ENCODE measurements at places on chromosomes 6 and 20. TPM values are rescaled to one million over a fixed set of nuclear protein-coding genes. Genes with fewer than 3 reads are reported as not detected.

The LZTS3 gene
- 13.6 TPM for total RNA-seq

The IMPG1 gene
- not detected for total RNA-seq

The MED20 gene
- total RNA-seq = 23.7 TPM

GRCh38 chr6:24053057-24053456, 73.0 kb upstream of the NRSN1 start:
- no peak for DNase-seq

The RAET1E gene
- total RNA-seq = 9.2 TPM

DNA sequence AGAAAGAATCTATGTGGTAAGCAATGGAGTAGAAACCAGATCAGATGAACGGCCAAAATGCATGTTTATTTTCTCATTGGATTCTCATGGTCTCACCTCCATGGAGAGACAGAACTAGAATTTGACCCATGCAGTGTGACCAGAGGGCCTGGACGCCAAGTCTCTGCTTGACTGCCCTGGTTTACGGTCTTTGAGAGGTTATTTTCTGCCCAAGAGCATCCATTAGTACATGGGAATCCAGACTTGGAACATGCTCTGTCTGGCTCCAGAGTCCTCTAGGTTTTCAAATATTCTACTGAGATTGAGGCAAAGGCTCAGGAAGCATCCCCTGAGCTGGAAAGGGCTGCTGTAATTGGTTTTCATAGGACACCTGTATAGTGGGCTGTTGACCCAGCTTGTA, 45.5 kb upstream of the UST start:
- no peak for DNase-seq

The SFT2D1 gene
- 41.5 TPM for total RNA-seq

DNA sequence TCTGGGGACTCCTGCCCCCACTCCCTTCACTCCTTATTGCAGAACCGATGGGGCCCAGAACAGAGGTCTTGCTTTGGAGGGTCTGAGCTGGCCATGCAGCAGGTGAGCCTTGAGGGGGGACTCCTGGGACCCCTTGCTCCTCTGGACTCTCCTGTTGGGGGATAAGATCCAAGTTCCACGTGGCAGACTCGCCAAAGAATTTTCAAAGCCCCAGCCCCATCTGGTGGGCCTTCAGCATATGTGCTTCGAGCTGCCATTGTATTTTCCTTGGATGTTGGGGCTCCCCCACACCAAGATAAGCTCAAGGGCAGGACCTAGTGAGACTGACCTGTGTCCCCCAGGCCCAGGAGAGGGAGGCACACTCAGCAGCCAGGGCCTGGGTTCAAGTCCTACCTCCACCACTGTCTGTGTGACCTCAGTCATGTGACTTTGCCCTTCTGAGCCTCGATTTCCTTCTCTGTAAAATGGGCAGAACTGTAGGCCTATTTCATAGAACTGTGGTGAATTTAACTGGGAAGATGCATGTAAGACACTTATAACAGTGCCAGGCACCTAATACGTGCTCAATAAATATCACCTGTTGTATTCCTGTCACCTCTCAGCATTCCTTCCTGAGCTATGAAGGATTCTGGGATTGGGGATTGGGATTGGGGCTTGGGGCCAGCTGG, 115.5 kb downstream of the VEGFA start:
- no peak for DNase-seq

GRCh38 chr6:107047807-107048206, 19.8 kb downstream of the MTRES1 start:
- DNase-seq = no peak

DNA sequence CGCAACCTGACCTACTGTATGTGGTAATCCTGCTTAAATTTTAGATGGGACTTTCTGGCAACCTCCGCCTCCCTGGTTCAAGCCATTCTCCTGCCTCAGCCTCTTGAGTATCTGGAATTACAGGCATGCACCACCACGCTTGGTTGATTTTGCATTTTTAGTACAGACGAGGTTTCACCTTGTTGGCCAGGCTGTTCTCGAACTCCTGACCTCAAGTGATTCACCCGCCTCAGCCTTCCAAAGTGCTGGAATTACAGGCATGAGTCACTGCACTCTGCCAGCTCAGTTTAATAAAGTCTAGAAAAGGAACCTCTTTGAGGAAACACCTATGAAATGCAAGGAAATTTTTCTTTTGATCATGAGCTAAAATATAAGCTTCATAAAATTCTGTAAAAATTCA, 9.0 kb upstream of the PLCB4 start:
- peak; percentile 33 for DNase-seq

The OPRM1 gene
- total RNA-seq = not detected

DNA sequence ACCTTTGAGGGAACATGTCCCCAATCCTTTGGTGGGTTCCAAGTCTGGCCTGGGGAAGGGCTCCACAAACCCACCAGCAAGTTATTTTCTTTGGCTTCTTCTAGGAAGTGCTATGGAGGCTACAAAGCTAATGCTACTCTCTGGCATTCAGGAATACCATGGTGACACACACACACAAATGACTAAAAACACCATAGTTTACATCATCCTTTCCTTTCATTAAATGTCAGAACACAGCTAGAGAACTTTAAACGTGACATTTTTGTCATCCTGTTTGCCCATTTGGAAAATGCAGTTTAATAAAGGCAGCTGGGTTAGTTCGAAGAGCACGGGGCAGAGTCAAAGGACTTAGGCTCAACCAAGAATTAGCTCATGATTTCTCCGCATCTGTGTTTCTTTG, 40.2 kb upstream of the PROKR2 start:
- DNase-seq = no peak

The ULBP1 gene
- total RNA-seq = 23.5 TPM

DNA sequence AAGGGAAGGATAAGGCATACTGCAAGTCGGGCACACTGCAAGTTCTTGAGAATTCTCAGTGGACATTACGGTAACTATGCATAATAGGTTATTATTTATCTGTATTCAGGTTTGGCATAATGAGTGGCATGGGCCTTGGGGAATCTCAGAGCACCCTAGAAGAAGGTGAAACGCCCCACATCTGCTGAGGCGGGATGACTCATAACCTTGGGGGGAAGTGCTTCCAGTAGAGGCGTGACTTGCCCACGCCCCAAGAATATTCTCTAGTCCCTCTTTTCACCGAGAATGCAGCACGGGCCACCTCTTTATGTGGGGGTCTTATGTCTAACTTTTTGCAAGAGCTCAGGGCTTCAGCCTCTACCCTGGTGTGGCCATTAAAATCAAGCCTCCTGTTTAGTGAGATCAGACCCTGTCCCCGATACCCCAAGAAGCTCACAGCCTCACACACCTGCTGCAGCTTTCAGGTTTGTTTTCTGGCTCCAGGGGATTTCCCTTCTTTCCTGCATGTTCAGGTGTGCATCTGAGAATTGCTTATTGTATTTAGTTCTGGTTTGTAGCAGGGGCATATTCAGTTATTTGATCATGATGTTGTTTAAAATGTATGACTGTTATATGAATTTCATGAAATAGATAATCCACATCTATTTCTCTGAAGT, 19.1 kb downstream of the ZFP64 start:
- DNase-seq = no peak

The SLC35F1 gene
- not detected for total RNA-seq

The ELOVL2 gene
- total RNA-seq = not detected

- peak; percentile 59 for DNase-seq
Measured at GRCh38 chr20:41047975-41048305, 19.3 kb downstream of the TOP1 start.

- no peak for DNase-seq
Measured at GRCh38 chr20:13402986-13403385, 181.9 kb downstream of the ISM1 start.

DNA sequence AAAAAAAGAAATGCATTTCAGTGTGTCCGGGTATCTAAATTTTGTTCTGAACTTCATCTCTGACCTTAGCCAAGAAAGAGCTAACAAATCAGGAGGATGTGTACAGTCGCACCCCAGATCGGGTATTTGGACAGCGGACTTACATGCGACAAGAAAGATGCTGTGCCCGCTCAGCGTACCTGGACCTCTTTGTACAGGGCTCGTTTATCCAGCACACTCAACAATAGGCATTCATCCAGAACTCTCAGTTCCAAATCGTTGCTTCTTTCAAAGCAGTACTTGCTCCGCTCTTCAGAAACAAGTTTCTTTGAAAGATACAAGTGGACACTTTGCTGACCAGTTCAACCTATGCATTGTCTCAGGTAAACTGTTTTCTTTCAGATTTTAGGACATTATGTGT, 191.7 kb downstream of the LY86 start:
- no peak for DNase-seq

DNA sequence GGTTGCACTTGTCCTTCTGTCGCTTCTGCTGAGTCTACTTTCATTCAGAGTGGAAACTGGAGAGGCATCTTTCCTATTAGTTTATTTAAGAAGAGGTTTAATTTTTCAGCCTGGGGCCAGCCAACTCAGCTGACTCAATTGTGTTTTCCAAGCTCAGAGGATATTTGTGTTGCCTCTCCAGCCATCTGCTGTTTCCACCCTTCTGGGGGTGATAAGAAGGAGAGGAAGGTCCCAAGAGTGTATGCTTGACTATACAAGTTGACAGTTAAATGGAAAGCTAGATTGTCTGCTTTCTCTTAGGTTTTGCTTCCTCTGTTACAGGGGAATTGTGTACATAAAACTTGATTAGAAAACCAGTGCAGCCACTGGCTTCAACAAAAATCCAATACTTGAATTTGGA, 3.0 kb downstream of the PSMF1 start:
- no peak for DNase-seq

GRCh38 chr6:424741-425417, 33.3 kb downstream of the IRF4 start:
- no peak for DNase-seq

The GSTA2 gene
- total RNA-seq = not detected

The C2 gene
- 0.50 TPM for total RNA-seq

DNA sequence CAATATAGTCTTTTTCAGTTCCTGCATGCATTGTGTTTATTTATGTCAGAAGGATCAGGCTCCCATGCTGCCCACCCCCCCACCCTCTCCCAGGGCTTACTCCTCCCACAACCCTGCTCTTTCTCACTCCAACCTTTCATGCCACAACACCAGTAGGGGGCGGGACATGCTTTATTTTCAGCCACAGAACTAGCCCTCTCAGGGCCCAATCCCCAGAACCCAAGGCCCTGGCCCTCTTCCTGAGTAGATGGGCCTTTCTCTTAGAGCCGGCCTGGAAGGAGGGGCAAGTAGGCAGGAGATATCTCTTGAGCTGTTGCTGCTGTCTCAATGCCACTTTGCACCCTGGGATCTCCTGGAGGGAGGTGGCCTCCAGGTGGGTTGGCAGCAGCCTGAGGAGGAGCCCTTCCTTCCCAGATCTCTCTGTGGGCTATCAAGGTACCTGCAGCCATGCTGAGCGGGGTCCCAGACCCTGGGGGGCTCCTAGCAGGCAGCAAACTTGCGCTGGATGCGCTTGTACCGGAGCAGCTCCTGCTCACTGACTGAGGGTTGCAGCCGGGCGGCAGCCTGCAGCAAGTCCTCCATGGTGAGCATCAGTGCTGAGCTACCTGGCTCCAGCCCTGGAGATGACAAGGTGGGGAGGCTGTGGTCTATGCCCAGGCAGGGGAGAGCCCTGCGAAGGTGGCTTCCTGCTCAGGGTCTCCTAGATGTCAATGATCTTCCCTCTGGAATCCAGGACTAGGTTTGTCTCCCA, 3.5 kb downstream of the GNMT start:
- peak; percentile 37 for DNase-seq

The ULBP3 gene
- 28.5 TPM for total RNA-seq

DNA sequence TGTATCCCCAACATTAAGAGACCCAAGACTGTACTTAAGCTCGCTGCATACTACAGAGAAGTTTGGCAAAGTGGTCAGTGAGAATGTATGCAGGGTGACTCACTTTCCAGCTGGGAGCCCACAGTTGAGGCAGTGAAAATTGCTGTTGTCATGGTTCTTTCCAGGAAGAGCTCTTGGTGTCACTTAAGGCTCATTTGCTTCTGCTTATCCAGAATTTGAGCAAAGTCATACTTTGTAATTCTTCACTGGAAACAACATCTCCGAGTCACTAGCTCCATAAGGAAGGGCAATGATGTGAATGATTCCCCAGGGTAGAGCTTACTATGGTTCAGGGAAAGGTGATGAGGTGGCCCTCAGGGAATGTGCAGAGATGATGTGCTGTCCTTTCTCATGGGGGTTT, 65.4 kb upstream of the FBXL4 start:
- DNase-seq = peak; percentile 72

GRCh38 chr6:33962246-33963027, 158.6 kb upstream of the MLN start:
- DNase-seq = peak; percentile 79

DNA sequence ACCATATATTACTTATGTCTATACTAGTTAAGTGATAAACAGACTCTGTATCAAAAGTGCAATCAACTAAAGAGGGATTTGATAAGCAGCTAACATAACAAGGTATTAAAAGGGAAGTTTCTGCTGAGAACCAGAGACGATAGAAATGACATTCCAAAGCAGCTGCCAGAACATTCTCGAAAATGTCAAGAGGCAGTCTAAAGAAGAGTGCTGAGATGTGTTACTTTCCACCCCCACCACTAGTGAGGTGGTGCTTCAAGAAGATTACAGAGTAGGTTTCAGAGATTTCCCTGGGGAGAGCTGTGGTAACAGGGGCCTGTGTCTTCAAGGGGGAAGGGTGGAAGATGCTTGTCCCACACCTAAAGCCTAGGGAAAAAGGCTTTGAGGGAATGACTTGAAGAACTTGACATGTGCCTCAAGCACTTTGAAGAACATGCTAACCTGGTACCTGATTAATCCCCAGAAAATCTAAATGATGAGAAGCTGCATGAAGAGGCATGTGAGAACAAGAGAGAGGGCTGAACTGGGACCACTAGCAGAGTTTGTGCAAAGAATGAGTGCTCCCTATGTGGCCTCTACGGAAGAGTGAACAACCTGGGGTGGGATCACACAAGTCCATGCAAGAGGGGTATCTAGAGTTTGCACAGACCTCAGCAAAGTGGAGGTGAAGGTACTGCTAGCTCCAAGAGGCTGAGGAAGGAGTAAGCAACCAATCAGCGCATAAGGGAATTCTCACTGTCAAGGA, 5.0 kb downstream of the FAM184A start:
- DNase-seq = no peak

DNA sequence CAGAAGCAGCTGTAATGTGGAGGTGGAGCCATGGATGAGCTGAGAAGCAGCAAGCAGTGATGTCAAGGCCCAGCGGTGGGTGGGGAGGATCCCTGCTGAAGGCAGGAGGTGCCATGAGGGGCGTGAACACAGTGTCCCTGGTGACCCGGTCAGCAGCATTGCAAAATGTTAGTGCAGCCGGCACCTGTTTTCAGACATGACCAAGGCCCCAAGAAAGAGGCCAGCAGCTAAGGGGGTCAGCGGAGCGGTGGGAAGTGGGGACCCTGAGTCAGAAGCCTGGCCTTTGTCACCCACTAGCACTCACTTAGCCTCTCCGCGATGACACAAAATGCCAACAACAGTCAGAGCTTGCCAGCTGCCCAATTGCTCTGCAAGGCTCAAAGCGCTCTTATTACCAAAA, 51.9 kb downstream of the TMEM242 start:
- DNase-seq = no peak

- no peak for DNase-seq
Measured at GRCh38 chr20:31934968-31935764, 16.7 kb downstream of the PDRG1 start.
